ENCODE measurements at places on chromosomes 6 and 20.

DNA sequence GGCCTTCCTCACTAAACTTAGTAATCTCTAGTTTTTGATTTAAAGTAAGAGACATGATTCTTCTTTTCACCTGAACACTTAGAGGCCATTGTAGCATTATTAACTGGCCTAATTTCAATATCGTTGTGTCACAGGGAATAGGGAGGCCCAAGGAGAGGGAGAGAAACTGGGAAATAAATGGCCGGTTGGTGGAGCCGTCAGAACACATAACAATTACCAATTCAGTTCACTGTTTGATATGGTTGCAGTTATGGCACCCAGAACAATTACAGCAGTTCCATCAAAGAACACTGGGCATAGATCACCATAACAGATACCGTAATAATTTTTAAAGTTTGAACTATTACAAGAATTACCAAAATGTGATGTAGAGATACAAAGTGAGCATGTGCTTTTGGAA is 9.1 kb upstream of the GLYATL3 start:
- no peak for DNase-seq

GRCh38 chr20:50338479-50339391 is 148.1 kb downstream of the CEBPB start:
- no peak for DNase-seq

DNA sequence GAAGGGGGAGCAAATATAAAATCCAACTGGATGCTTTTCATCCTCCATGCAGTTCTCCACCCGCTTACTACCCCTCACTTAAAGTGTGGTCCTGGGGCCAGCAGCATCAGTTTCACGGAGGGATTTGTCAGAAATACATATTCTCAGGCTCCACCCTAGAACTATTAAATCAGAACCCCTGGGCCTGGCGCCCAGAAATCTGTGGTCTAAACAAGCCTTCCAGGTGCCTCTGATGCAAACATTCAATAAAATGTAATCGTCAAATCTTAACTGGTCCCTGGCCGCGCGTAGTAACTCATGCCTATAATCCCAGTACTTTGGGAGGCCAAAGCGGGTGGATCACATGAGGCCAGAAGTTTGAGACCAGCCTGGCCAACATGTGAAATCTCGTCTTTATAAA is 47.7 kb downstream of the ATXN1 start:
- DNase-seq = no peak

GRCh38 chr6:167397712-167398111 is 72.8 kb downstream of the TTLL2 start:
- no peak for DNase-seq

DNA sequence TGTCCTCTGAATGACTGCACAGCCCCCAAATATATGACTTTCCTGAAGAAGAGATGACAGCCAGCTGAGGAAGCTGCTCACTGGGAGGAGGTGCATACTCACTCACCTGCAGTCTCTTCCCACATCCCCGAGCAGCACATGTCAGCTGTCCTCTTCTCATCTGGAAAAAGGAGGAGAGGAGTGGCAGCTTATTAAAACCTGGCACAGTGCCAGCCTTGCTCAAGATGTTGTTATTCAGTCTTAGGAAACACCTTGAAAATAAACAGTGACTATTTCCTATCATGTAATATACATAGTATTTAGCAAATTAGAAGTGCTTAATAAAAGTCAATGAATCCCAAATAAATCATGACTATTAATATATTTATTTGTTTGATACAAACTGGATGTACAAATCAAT is 232.9 kb downstream of the EPM2A start:
- DNase-seq = no peak

DNA sequence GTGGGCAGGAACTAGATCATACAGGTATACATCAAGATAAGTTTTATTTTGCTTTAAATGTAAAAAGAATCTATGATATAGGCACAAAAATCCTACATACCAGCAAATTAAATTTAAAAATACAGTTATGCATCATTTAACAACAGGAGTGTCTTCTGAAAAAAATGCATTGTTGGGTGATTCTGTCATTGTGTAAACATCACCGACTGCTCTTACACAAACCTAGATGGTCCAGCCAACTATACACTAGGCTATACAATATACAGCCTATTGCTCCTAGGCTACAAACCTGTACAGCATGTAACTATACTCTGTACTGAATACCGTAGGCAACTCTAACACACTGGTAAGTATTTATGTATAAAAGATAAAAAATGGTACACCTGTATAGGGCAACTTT is 139.4 kb downstream of the RNGTT start:
- no peak for DNase-seq

- DNase-seq = no peak
These were observed 41.7 kb upstream of the TULP4 start for GRCh38 chr6:158270389-158271127.

Measured in anterior cingulate cortex (tissue), 58 donors.